ENCODE measurements at places on chromosomes 12 and 14. TPM values are rescaled to one million over a fixed set of nuclear protein-coding genes. Genes with fewer than 3 reads are reported as not detected.

Gene GSG1
- 11.6 TPM for polyA plus RNA-seq

Gene TMEM117
- 8.9 TPM for polyA plus RNA-seq

Gene KIF26A
- 5.9 TPM for polyA plus RNA-seq

Gene TAS2R42
- not detected for polyA plus RNA-seq

Gene DCN
- 1,507 TPM for polyA plus RNA-seq

Gene ADAMTS20
- 0.05 TPM for polyA plus RNA-seq

Gene CKAP4
- polyA plus RNA-seq = 71.8 TPM

Gene GNB3
- polyA plus RNA-seq = 14.0 TPM

Gene NR2C1
- 76.2 TPM for polyA plus RNA-seq

Gene KCNMB4
- polyA plus RNA-seq = 16.9 TPM

Gene KCNK13
- not detected for polyA plus RNA-seq

Gene KIAA0586
- polyA plus RNA-seq = 15.7 TPM

Gene EPYC
- not detected for polyA plus RNA-seq

Gene TPH2
- 0.27 TPM for polyA plus RNA-seq

Gene CYP46A1
- polyA plus RNA-seq = 1.9 TPM

Gene ADCY6
- 37.3 TPM for polyA plus RNA-seq

Gene KRT4
- polyA plus RNA-seq = 0.23 TPM

Gene SRGAP1
- 8.4 TPM for polyA plus RNA-seq

Gene TAPBPL
- 8.1 TPM for polyA plus RNA-seq

Gene ERP27
- polyA plus RNA-seq = 0.27 TPM

Gene B3GNT4
- polyA plus RNA-seq = not detected

Gene RBP5
- polyA plus RNA-seq = 7.4 TPM

Gene RNF212B
- polyA plus RNA-seq = not detected

Gene CFL2
- polyA plus RNA-seq = 907 TPM

Gene IFI27
- 5.3 TPM for polyA plus RNA-seq

Gene DNAL1
- polyA plus RNA-seq = 7.6 TPM

Gene DNAH10
- polyA plus RNA-seq = 0.84 TPM

Gene CBX5
- polyA plus RNA-seq = 91.0 TPM

Gene SDS
- polyA plus RNA-seq = 0.27 TPM

Gene IRAK3
- polyA plus RNA-seq = 8.1 TPM

Gene IL26
- not detected for polyA plus RNA-seq

Gene GLIPR1L1
- not detected for polyA plus RNA-seq

Gene SMIM41
- polyA plus RNA-seq = 0.19 TPM

Gene CLEC4E
- polyA plus RNA-seq = not detected

Gene PRMT5
- polyA plus RNA-seq = 77.9 TPM

Gene ATXN7L3B
- polyA plus RNA-seq = 51.6 TPM

Gene FOXA1
- polyA plus RNA-seq = 13.3 TPM

Gene WIF1
- polyA plus RNA-seq = 26.8 TPM

Gene KRT75
- not detected for polyA plus RNA-seq

Gene CGRRF1
- polyA plus RNA-seq = 17.4 TPM

Gene C12orf50
- 0.23 TPM for polyA plus RNA-seq

Gene ACSM4
- 0.11 TPM for polyA plus RNA-seq

Gene FOXG1
- polyA plus RNA-seq = 0.08 TPM

Gene PMEL
- polyA plus RNA-seq = 1.4 TPM
